LNCaP clone FGC (cell line): ENCODE measurements at places on chromosomes 12 and 14.

GRCh38 chr14:100539766-100540140, 47.5 kb downstream of the BEGAIN start:
- no peak for DNase-seq

DNA sequence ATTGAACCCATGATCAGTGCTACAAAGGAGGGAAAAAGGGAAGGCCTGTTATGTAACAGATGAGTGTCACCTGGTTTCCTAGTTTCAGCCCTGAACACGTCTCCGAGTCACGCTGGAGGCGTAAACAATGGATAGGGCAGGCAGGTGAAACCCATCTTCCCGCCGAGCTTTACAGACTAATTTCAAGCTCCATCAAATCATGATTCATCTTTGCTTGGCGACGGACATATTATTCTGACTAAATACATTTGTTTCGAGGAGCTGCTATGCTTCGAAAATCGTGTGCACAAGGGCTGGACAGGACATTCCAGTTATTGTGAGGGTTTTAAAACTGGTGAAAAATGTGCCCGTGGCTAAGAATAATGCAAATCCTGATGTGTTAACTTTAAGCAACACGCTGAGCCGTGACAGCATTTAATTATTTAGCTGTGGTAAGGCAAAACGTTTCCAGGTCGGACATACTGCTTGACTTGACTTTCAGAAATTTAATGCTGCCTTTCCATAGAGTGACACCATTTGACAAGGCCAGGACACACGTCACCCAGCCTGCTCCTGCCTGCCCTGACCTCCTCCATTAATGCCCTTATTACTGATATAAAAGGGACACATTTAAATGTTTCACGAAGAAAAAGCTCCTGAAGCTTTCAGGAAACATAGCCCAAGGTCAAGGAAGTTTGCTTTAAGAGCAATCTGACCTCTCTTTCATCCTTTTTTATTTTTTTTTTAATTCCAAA, 1203.5 kb upstream of the TMEM132C start:
- DNase-seq, result no peak

DNA sequence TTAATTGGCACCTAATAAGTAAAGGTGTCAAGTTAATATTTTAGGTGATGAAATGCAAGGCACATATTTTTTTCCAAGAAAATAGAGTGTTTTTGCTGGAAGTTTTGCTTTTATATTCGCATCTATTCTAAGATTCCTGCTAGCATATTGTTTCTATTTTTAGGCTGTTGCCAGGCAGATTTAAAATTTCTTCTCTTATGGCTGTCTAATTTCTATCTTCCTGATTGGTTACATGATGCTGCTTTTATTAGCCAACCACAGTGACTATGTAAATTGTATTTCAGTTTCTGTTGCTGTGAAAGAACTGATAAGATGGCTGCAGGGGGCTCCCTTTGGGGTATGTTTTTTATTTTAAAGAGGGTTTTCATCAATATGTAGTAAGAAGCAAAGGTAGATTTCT, 42.7 kb downstream of the ATF7IP start:
- DNase-seq, result no peak

DNA sequence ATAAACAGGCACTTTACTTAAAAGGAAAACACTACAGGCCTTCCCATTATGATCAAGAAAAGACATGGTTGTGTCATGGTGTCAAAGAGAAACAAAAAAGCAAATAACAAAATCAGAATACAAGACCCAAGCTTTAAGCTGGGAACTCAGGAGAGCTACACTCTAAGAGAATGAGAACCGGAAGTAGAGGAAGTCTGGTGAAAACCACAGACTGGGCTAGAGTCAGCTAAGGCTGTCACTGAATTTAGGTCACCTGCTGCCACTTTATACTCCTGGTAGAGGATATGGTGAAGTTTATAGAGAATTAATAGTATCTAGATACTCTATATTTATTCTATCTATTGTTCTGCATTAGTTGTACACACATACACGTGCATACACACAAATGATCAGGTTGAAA, 971.7 kb downstream of the FLRT2 start:
- no peak for DNase-seq

DNA sequence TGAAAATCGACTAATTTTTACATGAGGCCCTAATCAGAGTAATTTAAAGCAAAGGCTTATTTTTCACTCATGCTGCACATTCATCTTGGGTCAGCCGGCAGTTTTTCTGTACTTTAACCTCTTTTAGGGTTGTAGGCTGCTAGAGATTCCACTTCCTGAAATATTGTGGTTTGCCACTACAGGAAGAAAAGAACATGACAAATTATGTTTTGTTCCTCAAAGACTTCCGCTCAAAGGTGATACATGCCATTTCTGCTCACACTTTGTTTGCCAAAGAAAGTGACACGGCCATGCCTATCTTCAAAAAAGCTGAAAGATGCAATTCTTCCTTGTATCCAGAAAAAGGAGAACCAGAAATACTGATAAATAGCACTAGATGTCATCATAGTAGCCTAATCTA, 183.4 kb upstream of the PPFIA2 start:
- DNase-seq, result no peak

DNA sequence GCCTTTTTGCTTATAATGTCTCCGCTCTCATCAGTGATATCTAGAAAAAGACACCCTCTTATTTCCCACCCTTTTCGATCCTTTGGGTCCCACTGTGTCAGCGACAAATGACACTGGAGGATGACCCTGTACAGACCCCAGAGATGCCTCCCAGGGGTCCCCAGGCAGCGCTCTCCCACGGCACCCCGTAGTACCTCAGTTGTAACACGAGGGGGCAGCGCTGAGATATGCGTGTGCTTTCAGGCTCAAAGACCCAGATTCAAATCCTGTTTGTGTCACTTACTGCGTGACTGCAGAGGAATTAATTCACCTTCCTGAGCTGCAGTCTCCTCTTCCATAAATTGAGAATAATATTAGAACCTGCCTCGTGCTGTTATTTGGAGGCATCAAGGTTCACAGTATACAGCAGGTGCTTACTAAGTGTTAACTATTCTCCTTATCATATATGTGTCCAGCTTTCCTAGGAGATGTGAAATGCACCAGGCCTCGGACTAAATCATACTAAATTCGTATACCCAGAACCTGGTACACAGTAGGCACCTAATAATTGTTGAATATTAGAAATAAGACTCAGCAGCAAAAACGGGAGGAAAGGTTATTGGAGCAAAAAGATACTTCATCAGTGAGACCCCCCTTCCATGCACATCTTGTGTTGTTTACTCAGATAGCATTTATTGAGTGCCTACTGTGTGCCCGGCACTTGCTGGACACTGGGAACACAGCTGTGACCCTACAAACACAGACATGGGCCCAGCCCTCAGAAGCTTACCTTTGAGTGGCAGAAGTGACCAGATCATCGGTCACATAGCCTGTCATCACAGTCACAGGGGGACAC, 99.9 kb downstream of the PHETA1 start:
- DNase-seq, result no peak

DNA sequence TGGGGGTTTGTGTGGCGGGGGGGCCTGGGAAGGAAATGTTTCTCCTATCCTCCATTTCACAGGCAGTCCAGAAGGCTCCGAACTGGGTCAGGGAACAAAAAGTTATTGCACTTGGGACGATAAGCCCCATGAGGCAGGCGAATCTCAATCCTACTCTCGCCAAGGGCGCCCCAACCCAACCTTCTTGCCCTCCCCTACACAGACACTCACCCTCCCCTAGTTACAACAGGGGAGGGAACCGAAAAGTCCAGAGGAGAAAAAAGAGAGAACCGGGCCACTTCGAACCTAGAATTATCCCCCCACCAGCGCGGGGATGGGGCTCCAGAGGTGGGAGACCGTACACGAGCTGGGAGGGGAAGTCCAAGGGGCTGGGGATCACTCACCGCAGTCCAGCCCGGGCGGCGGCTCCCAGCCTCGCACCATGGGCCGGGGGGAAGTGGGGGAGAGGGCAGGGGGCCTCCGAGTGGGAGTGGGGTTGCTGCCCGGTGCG, 357 bp downstream of the HOMEZ start:
- DNase-seq, result no peak

DNA sequence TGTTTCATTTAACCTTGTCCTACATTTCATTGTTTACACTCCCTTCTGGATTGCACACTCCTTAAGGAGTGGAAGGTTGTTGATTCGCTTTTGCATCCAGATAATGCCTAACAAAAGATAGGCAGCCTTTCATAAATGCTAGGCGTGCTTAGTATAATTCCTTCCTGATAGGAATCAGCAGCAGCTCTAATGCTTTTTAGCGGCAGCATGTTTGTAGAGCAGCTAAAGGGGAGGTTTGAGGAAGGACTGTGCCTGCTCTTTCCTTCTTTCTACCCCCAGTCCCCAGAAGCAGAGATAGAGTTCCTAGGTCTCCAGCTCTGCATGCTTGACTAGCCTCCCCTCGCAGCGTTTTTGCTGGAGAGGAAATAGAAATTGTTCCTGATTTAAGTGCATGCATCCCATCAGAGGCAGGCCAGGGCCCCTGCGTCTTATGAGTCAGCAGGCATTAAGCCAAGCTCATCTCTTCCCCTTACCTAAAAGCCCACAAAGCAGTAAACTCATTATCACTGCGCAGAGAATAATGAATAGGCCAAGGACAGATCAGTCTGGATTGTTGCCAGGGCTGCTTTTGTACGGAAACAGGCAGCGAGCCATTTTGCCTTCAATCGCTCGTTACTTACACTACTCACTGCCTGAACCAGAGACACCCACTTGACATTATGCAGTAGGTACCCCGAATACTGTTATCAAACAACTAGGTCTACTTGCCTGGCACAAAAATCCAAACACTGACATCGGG, 14.0 kb upstream of the TBPL2 start:
- no peak for DNase-seq

DNA sequence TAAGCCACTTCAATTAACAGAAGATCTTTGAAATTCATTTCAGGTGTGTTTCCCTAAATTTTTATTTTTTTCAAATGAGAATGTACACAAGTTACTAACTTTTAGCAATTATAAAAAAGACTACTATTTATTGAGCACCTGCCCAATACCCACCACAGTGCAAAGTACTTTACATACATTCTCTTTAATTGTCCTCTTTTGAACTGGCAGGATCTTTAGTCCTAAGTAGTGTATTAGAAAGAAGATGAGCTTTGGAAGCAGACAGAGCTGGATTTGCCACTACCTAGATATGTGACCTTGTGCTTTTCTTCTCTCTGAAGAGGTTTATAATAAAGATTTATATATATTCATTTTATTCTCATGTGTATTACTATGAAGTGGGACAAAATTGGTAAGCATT, 63.7 kb downstream of the TMEM117 start:
- DNase-seq, result no peak

GRCh38 chr12:70451528-70451927, 85.4 kb downstream of the KCNMB4 start:
- DNase-seq, result no peak

DNA sequence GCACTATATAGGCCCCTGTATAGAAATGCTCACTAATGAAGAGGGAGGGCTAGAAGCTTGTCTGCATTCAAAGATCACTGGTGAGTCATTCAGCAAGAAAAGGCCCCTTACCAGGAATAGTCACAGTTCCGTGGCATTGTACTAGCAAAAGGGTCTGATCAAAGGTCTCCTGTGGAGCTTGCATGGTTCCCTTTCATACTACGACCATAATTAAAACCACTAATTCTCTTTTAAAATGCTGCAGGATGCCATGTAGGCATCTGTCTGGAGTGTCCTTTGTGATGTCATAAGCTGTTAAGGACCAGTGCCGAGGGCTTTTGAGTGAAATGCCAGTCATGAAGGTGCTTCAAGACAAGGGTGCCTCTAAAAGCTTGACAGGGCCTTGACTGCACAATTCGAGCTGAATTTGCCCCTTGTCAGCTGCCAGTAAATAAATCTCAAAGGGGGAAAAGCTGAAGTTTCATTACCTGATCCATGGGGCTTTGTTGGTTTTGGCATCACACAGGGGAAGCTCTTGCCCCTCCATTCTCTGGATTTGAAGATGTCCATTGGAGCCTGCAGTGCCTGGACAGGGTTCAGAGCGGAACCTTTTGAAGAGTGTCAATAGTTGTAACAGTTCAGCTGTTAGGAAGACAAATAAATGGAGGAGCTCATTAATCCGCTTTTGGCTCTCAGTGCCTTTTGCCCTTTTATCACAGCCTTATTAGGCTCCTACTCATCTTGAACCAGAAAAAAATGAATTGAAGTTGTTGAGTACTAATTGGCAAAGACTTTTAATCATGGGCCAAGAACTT, 69.1 kb downstream of the TMEM260 start:
- peak; percentile 60 for DNase-seq

GRCh38 chr14:55482936-55483605, 42.7 kb upstream of the TBPL2 start:
- DNase-seq, result no peak

DNA sequence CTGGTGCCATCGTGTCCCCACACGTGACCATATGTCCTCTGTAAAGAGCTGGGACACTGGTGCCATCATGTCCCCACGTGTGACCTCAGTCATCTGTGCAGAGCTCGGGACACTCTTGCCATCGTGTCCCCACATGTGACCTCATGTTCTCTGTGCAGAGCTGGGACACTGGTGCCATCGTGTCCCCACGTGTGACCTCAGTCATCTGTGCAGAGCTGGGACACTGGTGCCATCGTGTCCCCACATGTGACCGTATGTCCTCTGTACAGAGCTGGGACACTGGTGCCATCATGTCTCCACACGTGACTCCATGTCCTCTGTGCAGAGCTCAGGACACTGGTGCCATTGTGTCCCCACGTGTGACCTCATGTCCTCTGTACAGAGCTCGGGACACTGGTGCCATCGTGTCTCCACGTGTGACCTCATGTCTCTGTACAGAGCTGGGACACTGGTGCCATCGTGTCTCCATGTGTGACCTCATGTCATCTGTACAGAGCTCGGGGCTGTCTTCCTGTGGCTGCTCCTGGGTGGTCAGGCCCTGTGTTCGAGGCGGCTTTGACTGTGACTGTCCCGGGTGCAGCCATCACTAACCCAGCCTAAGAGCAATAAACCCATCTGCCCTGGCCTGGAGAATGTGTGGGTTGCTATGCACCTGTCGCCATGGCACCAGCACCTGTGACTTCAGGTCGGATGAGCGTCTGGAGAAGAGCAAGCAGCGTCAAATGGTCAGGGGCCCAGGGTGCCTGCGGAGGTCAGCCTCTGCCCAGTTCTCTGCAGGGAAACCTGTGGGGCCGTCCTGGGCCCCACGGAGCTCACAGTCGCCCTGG, 334.4 kb downstream of the ADGRD1 start:
- no peak for DNase-seq
